ENCODE measurements at places on chromosomes 1 and 21. TPM values are rescaled to one million over a fixed set of nuclear protein-coding genes. Genes with fewer than 3 reads are reported as not detected.

DNA sequence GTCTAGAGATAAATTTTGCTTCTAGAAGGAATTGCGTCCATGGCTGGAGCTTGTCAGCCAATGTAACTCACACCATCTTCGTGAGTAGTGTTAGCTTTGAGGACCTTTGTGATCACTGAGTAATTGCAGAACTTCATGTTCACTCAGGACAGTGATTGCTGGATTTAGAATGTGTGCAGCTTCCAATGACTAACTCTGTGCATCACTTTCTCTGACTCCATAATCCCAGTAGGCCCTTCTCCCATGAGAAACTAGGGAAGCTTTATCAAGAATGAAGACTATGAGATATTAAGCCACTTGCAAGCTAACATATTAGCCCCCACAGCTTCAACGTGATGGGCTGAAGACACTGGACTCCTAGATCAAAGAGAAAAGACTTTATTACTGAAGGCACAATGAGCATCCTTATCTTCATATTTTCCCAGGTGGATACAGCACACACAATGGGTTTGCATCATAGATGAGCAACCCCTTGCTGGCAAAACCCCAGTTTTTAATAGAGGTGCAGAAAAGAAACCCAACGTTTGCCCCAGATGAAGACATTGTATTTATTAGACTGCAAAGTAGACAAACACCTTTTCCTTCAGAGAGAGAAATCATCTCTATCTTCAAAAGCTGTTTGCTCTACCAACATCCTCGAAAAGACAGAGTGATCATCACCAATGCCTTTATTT lies 561.0 kb downstream of the LTN1 start:
- no peaks in the 10 kb centered on the region for H3K36me3 ChIP-seq
- H3K4me1 ChIP-seq: no peaks in the 10 kb centered on the region
- no peak overlapping the region for H3K4me3 ChIP-seq
- no peaks in the 10 kb centered on the region for H3K27me3 ChIP-seq
- H3K27ac ChIP-seq: no peak overlapping the region

DNA sequence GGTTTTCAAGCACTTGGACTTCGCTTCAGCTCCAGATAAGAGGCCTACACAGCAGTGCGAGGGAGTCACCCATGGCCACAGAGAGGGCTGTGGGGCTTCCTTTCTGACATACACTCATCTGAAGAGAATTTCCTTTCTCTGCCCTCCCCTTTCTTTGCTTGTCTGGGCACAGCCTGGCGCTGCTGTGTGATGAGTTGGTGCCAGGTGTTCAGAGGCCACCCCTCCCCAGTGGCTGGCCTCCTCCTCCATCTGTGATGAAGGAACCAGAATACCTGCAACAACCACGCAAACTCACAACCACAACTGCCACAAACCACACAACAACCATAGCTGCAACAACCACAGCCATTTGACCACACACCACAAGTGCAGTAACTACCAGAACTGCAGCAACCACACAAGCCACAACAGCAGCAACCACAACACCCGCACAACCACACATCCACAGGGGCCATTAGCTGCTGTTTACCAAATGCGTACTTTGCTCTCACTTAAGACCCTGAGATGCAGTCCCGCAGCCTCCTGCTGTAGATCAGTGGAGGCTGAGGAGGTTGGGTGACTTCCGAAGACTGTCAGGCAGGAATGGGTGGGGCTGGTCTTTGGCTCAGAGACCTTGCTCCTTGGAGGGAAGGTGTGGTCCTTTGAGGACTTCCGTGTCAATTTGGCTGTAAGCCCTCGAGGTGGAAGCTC lies 71.1 kb downstream of the IER5 start:
- DNase-seq: no peak
- no peaks in the 10 kb centered on the region for H3K36me3 ChIP-seq
- H3K4me3 ChIP-seq: no peak overlapping the region
- H3K27ac ChIP-seq: no peak overlapping the region

- H3K4me3 ChIP-seq: peak overlapping the region; percentile 94
- H3K36me3 ChIP-seq: no peaks in the 10 kb centered on the region
- peaks cover 16% of the 10 kb centered on the region for H3K4me1 ChIP-seq
Observed at GRCh38 chr1:54052431-54052933, 522 bp downstream of the TMEM59 start.

DNA sequence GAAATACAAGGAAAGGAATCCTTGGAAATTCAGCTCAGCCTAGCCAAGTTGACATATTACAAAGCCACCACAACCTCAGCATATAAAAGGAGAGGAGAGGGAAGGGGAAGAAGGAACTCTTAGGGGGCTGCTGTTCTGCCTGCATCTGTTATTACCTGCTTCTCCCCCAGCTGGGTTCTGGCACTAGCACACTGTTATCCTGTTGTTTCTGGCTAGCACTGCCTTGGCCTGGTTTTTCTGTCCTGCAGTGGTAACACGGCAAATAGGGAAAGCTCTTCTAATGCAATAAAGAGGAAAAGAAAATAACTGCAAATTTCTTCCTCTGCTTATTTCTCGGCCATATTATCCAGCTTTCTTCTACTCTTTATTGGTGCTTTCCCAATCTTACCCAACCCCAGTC lies 16.5 kb upstream of the VCAM1 start:
- no peak overlapping the region for H3K4me3 ChIP-seq
- H3K27me3 ChIP-seq: no peaks in the 10 kb centered on the region
- no peak overlapping the region for H3K27ac ChIP-seq
- no peaks in the 10 kb centered on the region for H3K36me3 ChIP-seq
- DNase-seq: no peak

GRCh38 chr1:54463259-54464030 lies 57.3 kb upstream of the SSBP3 start:
- no peaks in the 10 kb centered on the region for H3K36me3 ChIP-seq
- H3K4me1 ChIP-seq: peaks cover 55% of the 10 kb centered on the region
- H3K27me3 ChIP-seq: no peaks in the 10 kb centered on the region
- H3K4me3 ChIP-seq: no peak overlapping the region

DNA sequence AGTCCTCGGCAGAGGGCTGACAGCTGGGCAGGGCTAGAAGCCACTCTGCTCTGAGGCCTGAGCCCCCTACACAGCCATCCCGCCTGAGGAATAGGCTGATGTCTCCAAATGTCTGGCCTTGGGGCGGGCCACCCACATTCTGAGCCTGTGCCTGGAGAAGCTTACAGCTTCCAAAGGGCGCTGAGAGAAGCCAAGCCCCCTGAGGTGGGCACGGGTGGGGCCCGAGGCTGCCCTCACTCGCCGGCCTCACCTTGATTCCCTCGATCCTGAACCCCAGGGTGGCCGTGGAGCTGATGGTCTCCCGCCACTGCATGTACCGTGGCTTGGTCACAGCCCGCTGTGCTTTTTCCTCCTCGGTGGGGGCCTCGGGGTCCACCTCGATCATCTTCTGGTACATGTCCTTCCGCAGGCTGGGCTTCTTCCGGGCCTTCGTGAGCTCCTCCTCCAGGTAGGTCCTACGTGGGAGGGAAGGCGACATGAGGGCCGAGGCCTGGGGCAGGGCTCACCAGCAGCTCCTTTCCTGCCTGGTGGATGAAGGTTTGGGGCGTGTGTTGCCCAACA lies 93.2 kb downstream of the STUM start:
- H3K4me3 ChIP-seq: no peak overlapping the region
- no peaks in the 10 kb centered on the region for H3K36me3 ChIP-seq
- no peaks in the 10 kb centered on the region for H3K4me1 ChIP-seq
- no peak overlapping the region for H3K27ac ChIP-seq

DNA sequence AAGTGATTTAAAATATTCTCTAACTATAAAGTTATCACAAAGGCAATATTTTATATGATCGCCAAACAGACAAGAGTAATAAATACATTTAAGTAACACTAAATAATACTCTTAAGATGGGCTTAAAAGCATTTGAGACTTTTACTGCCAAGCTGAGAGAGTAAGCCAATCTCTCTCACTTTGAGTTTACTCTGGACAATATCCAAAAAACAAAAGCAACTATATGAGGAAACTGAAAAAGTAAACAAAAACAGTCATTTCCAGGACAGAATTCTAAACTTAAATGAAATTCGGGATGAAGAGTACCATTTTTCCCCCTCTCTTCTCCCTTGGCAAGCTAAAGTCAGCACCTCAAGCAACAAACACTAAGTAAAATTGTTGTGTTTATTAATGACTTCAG lies 173.2 kb downstream of the COP1 start:
- H3K27ac ChIP-seq: no peak overlapping the region
- no peaks in the 10 kb centered on the region for H3K36me3 ChIP-seq
- no peak for DNase-seq
- no peaks in the 10 kb centered on the region for H3K4me1 ChIP-seq
- H3K27me3 ChIP-seq: no peaks in the 10 kb centered on the region

GRCh38 chr21:31922881-31923280 lies 50.1 kb downstream of the HUNK start:
- no peak overlapping the region for H3K4me3 ChIP-seq
- H3K36me3 ChIP-seq: peaks cover 4% of the 10 kb centered on the region
- no peak for DNase-seq
- no peaks in the 10 kb centered on the region for H3K4me1 ChIP-seq
- H3K27ac ChIP-seq: no peak overlapping the region

DNA sequence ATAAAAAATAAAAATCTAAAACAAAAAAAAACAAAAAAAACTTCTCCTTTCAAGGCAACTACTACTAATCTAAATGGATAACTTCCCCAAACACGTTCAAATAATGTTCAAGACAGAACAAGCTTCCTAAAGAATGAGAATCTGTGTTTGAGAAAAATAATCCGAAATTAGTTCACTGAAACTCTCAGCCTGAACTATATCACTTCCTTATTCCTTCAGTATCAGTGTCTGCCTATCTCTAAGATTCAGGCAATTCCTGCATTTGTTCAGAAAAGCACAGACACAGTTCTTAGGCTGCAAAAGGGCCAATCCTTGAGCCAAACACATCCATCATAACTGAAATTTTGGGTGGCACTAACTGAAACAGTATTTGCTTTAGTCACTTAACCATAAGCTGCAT lies 22.4 kb downstream of the DSTYK start:
- H3K4me3 ChIP-seq: no peak overlapping the region
- H3K27ac ChIP-seq: no peak overlapping the region
- H3K36me3 ChIP-seq: no peaks in the 10 kb centered on the region
- H3K4me1 ChIP-seq: peaks cover 57% of the 10 kb centered on the region

DNA sequence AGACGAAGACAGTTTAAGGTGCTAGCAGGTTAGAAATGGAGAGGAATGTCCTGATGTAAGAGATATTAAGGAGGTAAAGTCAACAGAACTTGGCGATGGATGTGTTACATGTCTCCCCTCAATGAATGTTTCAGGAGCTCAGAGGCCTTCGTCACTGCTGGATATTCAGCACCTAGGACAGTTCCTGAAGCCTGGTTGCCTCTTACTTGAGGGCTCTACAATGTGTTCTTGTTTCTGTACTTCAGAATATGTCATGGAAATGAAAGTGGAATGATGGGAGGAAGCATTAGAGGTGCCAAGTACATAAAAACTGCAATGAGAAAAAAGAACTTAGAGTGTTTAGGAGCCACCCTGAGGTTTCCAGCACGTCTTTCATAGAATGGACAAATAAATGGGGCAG lies 17.7 kb downstream of the TNR start:
- no peaks in the 10 kb centered on the region for H3K36me3 ChIP-seq
- H3K27ac ChIP-seq: no peak overlapping the region
- no peaks in the 10 kb centered on the region for H3K27me3 ChIP-seq
- peak; percentile 84 for DNase-seq
- no peak overlapping the region for H3K4me3 ChIP-seq
- H3K4me1 ChIP-seq: no peaks in the 10 kb centered on the region

- H3K36me3 ChIP-seq: peaks cover 52% of the 10 kb centered on the region
- H3K27me3 ChIP-seq: no peaks in the 10 kb centered on the region
- 0 out of 2 replicates have a peak overlapping the region, but pooled peaks have one; percentile 9 for H3K27ac ChIP-seq
- no peak for DNase-seq
- H3K4me3 ChIP-seq: no peak overlapping the region
Observed at GRCh38 chr1:11134251-11134897, 34.7 kb upstream of the EXOSC10 start.

- peaks cover 4% of the 10 kb centered on the region for H3K4me1 ChIP-seq
- no peak overlapping the region for H3K27ac ChIP-seq
- no peak overlapping the region for H3K4me3 ChIP-seq
- H3K36me3 ChIP-seq: no peaks in the 10 kb centered on the region
- no peaks in the 10 kb centered on the region for H3K27me3 ChIP-seq
Observed at GRCh38 chr1:72892461-72892860, 610.1 kb upstream of the NEGR1 start.

GRCh38 chr1:60359431-60359830 lies 285.9 kb upstream of the C1orf87 start:
- H3K27me3 ChIP-seq: no peaks in the 10 kb centered on the region
- H3K36me3 ChIP-seq: no peaks in the 10 kb centered on the region
- no peak for DNase-seq
- no peaks in the 10 kb centered on the region for H3K4me1 ChIP-seq

DNA sequence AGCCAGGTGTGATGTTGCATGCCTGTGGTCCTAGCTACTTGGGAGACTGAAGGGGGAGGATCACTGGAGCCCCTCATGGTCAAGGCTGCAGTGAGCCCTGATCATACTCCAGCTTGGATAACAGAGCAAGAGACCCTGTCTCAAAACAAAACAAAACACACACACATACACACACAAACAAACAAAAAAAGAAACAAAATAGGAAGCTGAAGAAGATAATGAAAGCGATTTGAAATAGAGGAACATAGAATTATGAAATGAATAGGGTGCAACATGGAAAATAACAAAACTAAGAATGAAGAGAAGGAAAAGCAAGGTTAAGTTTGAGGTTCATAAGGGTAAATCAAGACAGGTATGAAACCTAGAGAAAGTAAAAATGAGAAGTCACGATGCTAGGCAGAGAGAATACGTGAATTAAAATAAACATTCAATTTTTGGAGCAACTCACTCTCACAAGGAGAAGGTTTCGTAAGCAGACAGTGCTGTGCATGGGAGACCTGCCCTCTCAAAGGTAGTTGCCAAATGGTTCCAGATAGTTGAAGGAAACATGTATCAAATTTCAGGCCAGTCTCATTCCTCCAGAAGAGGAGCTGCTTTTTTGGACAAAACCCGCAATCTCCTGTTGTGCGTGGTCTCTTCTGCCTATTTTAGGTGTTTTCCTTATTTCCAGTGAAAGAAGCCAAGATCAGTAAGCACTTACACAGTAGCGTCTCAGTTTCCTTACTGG lies 3.3 kb downstream of the CD46 start:
- H3K4me3 ChIP-seq: peak overlapping the region; percentile 95
- no peak for DNase-seq
- peaks cover 32% of the 10 kb centered on the region for H3K36me3 ChIP-seq
- peaks cover 44% of the 10 kb centered on the region for H3K4me1 ChIP-seq

DNA sequence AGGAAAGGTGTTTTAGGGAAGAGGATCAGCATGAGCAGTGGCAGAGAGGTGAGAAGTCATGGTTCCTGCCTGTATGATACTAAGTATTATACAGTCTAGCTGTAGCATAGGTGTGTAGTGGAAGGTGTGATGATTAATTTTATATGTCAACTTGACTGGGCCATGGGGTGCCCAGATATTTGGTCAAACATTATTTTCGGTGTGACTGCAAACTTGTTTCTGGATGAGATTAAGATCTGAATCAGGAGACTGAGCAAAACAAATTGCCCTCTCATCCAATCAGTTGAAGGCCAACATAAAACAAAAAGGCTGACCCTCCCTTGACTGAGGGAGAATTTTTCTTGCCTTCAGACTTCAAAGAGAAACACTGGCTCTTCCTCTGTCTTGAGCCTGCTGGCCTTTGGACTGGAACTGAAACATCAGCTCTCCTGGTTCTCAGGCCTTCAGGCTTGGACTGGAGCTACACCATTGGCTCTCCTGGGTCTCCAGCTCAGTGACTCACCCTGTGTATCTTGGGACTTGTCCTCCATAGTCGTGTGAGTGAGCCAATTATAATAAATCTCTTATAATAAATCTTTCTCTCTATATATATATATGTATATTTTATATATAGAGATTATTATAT lies 6.8 kb upstream of the CDC42 start:
- H3K27me3 ChIP-seq: no peaks in the 10 kb centered on the region
- H3K36me3 ChIP-seq: no peaks in the 10 kb centered on the region
- H3K4me3 ChIP-seq: no peak overlapping the region

The ANGPTL7 gene
- total RNA-seq: not detected

The ADAMTSL4 gene
- total RNA-seq: 3.6 TPM

The CFHR2 gene
- total RNA-seq: not detected

The SDF4 gene
- total RNA-seq: 51.6 TPM

The TOE1 gene
- total RNA-seq: 22.4 TPM

The SH2D5 gene
- 24.8 TPM for total RNA-seq

Measured in GM23338 (cell line).